Astrocyte of the cerebellum (primary cell): ENCODE measurements at places on chromosomes 4 and X.

DNA sequence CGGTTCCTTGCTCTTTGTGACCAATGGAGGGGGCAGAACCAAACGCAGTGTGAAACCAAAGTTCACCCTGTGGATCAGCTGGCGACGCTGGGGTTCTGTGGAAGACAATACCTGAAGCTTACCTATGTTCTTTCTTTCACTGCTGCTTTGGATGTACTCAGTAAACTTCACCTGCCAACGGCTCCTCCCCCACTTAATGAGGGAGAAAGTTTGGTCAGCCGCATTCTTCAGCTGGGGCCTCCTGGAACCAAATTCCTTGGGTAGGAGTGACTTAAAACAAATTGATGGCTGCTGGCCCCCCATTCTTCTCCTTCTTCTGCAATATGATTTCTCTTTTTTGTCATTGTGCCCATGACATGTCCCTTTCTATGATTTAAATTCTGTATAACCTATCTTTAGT, 282.4 kb downstream of the ANK2 start:
- DNase-seq, result no peak

DNA sequence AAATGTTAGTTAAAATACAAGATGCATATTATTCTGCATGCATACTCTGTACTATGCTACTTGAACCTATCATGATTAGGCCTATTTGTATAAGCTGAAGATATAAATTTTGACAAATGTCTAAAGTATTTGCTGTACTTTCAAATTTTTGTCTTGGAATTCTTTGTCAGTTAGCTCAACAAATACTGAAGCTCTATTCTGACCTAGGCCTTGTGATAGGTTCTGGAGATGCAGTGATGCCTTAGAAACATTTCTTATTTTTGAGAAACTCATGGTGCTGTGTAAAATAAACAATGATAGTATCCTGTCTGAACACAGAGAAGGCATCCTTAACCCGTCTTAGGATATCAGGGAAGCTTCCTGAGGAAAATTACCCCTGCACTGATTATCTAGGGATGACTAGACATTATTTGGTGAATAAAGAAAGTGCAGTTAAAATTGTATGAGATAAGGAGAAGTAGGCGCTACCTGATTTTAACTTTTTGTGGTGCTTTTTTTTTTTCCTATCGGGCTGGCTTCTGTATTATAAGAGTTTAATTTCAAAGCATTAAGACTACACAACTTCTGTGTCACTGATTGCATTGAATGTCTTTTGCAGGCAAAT, 43.4 kb downstream of the MOB1B start:
- no peak for DNase-seq

- no peak for DNase-seq
Measured at GRCh38 chrX:120244395-120244734, 6.2 kb upstream of the ZBTB33 start.

GRCh38 chr4:13340672-13341071, 143.5 kb downstream of the RAB28 start:
- no peak for DNase-seq

DNA sequence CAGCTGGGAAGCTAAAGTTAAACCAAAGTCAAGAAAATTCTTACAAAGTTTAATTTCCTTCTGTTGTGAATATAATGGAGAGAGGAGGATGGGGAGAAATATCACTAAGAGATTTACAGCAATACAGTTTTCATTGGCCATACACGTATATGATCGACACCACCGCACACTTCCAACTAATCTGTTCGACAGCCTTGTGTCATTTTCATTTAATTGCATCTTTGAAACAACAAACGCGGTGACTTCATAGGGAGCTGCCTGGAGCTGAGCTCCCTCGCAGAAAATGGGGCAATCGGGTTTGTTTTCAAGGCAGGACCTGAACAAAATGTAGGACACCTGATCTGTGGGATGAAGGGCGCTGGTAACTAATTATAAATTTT, 1.3 kb downstream of the PTPN13 start:
- no peak for DNase-seq

DNA sequence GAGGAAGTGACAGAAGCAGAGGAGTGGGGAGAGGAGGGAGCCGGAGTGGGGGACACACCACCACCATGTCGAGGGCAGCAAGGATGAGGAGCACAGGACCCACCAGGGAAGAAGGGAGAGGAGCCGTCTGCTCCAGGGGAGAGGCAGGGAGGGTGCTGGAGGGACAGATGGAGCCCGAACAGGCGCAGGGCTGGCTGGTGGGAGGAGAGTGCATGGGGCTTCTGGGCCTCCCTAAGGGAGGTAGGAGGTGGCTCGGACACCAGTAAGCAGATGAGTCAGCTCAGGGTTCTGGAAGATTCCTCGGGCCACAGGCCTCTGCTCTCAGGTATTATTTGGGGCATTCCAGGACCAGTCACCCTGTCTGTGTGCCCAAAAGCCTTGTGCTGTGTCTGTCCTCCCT, 29.8 kb downstream of the ATP2B3 start:
- no peak for DNase-seq

DNA sequence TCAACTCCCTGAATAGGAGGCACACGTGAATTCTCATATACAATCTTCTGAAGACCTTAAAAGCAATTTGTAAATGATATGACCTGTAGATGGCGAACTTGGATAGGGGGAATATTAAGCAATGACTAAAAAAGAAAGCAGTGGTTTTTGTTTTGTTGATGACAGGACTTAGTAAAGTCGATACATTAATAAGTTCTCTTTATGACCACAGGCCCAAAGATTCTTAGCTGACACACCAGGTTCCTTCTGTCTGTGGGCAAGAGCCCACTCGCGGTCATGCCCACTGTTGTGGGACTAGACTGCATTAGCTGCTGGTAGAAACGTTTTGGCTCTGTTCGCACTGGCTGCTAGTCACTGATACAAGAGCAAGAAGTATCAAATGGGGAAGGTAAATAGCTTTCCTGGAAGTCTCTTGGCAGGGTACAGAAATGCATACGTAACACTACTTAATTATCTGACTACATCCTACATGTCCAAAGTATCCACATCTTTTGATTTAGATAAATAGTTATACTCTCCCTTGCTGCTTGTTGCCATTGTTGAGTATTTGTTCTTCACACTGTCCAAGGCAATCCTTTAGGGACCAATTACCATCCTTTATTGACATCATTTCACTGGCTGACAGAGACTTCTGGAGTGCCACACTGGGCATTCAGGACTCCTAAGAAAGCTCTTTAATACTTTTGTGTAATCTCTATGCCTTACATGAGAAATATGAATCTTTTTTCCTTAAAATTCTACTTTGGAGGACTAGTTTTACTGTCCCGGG, 31.0 kb downstream of the ALPK1 start:
- peak; percentile 64 for DNase-seq

- no peak for DNase-seq
Measured at GRCh38 chrX:67436867-67437266, 107.0 kb upstream of the AR start.

- DNase-seq, result no peak
Measured at GRCh38 chr4:24510091-24510490, 74.3 kb downstream of the DHX15 start.

- DNase-seq, result no peak
Measured at GRCh38 chrX:123851079-123851478, 8.8 kb upstream of the XIAP start.

DNA sequence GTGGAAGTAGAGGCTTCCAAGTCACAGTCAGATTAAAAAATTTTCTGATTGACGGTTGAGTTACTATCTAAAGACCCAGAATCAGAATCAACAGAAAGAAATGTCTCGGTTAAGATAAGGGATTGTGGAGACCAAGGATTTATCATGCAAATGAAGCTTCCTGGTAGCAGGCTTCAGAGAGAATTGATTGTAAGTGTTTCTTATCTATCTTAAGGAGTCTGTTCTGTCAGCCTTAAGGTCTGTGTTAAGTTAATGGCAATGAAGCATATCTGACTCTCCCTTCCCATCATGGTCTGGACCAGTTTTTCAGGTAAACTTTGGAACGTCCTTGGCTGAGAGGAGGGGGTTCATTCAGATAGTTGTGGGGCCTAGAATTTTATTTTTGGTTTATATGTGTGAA, 780.2 kb downstream of the FAM133A start:
- DNase-seq, result no peak

DNA sequence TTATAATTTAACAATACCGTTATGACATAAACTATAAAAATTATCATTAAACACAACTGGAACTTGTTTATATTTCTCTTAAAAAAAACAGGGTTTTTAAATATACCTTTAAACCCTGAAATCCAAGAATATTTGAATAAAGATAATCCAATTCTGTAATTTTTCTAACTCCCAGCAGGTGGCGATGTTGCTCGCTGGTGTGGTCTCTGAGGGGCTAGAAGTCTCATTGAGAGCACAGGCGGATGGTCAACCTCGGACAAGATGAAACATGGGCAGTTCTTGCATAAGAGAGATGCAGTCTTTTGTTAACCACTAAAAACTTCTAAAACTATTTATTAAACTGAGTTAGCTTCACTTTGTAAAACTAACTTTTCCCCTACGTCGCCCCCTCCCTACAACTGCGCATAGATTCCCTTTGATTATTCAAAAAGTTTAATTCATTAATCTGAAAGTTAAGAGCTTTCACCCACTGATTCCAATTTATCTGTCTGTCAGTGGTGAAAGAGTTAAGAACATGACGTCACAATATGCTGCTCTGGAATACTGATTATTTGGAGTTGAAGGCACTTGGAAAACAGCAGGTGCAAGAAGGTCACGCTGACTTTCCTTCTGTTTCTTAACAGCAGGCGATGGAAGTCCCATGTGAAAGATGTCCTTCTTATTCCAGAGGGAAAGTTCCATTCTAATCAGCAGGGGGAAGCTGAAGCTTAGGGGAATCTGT, 29.5 kb downstream of the DMP1 start:
- DNase-seq, result peak; percentile 61

DNA sequence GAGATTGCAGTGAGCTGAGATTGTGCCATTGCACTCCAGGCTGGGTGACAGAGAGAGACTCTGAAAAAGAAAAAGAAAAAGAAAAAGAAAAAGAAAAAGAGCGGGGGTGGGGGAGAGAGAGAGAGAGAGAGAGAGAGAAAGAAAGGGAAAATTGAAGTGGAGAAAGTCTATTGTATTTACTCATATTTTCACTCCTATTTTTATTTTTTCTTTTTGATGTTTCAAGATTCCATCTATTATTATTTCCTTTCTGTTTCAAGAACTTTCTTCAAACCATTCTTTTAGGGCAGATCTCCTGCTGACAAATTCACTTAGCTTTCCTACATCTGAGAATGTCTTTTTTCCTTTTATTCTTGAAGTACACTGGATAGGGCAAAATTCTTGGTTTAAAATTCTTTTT, 57.5 kb upstream of the HDAC8 start:
- no peak for DNase-seq

- DNase-seq, result no peak
Measured at GRCh38 chr4:175309041-175309440, 390.9 kb downstream of the ADAM29 start.

GRCh38 chr4:15341733-15342300, 86.0 kb upstream of the C1QTNF7 start:
- no peak for DNase-seq

DNA sequence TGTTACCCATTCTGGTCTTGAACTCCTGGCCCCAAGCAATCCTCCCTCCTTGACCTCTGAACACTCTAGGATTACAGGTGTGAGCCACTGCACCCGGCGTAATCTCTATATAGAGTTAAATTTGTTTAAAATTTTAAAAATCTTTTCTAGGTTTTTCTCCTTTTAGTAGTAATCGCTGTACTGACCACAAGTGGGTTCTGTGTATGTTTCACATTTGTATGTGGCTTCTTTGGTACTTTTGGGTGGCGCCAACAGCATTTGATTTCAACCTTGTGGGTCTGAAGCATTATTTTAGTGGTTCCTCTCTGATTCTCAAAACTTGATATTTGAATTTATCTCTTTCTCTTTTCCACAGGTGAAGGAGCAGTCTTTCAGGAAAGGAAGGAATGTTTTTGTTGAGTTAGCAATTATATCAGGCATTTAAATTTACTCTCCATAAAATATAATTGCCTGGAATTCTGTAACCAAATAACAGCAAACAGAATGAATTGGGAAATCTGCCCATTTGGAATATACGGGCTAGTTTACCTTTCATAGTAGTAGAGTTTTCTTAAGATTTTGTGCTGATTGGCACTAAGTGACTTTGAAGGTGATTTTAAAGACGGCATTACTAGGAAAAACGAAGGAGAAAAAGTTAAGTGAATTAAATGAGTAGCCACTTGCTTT, 29.5 kb downstream of the ARHGAP10 start:
- no peak for DNase-seq

- peak; percentile 26 for DNase-seq
Measured at GRCh38 chr4:95204267-95204844, 344.4 kb downstream of the UNC5C start.

DNA sequence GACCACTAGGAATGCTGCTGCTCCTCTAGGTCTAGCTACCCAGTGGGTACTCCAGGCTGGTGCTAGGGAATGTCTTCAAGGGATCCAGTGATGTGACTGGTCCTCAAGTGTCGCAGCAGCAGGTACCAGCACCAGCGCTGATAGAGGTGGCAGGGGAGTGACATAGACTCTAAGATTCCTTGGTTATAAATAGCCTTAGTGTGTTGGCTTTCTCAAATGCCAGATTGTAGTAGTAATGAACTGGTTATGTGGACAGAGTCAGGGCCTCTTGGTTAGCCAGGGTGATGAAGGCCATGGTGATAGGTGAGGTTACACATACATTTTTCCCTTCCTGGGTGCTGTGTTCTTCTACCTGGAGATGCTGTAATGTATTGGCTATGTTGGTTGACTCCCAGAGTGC, 38.3 kb downstream of the DCLK2 start:
- DNase-seq, result no peak

DNA sequence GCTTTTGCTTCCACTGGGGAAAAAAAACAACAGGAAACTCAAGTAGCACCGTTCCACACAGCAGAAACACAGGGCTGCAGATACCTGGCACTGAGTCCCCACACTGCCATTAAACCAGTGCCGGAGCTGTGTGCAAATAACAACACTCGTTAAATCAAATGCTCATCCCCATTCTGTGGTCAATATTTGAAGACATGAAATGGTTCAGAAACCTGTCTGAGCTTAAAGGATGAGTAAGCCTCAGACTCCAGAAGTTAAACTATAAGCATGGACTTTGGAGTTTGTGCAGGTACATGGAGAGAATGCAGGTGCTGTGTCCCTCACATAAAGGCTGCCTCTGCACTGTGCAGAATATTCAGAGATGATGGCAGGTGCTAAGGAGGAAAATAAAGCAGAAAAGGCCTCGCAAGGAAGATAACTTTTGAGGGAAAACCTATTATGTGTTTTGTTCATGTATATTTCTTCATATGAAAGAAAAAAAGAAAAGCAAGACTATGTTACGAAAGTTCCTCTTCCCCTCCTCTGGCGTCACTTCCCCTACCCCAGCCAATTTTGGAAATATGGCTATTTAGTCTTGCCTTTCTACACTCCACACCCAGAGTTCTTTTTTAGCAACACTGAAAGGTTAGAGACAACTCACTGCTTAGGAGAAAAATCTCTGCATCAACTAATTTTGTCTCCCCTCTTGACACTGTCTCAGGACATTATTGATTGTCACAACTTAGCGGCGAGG, 4.6 kb downstream of the MPP1 start:
- no peak for DNase-seq

DNA sequence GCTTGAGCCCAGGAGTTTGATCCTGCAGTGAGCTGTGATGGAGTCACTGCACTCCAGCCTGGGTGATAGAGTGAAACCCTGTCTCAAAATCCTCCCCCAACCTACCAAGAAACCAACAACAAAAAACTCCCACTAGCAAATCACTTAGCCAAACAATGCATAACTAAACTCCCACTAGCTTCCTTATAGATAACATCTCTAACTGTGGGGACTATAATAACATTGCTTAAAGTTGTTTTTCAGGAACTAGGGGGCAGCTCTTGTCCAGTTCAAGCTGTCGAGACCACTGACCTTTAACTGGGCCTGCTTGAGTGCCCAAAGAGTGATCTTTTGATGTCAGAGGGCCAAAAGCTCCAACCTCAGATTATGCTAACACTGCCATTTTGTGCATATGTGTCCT, 81.7 kb downstream of the FREM3 start:
- no peak for DNase-seq
